ENCODE measurements at places on chromosomes 6 and 20.

- DNase-seq: no peak
Observed at GRCh38 chr20:474581-474980, 12.2 kb upstream of the TBC1D20 start.

GRCh38 chr20:44720621-44720996 lies 5.4 kb downstream of the CCN5 start:
- DNase-seq: no peak

GRCh38 chr6:43790031-43790430 lies 20.0 kb downstream of the VEGFA start:
- DNase-seq: no peak

DNA sequence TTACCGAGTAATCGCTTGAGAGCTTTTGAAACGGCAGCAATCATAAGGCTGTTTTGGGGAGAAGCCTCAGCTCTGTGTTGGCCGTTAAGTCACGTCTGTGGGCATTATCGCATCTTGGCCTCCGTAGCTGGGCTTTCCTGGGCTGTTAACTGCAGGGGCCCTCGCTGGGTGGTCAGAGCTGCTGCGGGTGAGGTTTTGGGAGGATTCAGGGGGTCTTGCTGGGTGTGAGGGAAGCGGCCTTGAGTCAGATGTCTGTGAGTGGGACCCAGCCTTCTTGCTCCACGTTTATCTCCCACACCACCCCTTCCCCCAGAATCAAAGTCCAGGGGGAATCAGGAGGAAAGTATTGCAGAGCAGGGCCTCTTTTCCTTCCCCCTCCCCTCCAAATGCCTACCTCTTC lies 3.2 kb upstream of the APCDD1L start:
- no peak for DNase-seq

DNA sequence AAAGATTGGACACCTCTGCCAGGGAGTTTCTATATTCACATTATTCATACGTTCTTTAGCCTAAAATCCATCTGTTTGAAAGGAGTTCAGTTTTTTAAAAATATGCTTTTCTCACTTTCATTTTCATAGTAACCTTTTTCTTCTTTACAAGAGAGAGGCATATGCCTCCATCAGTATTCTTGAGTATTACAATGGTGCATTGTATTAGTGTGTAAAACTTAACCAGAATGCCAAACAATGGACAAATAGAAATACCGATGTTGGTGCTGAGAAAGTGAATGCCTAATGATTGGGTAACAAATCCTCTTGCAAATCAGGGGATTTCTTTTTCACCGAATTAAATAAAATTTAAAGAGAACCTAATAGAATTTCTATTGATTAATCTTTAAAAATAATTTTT lies 163.2 kb upstream of the LAMA2 start:
- no peak for DNase-seq

GRCh38 chr6:100462706-100463629 lies 1.8 kb downstream of the SIM1 start:
- no peak for DNase-seq

GRCh38 chr20:219290-220115 lies 7.6 kb upstream of the DEFB129 start:
- no peak for DNase-seq

- DNase-seq: no peak
Observed at GRCh38 chr6:139219746-139220145, 72.1 kb downstream of the TXLNB start.

GRCh38 chr6:5492356-5492755 lies 231.0 kb downstream of the FARS2 start:
- DNase-seq: no peak

DNA sequence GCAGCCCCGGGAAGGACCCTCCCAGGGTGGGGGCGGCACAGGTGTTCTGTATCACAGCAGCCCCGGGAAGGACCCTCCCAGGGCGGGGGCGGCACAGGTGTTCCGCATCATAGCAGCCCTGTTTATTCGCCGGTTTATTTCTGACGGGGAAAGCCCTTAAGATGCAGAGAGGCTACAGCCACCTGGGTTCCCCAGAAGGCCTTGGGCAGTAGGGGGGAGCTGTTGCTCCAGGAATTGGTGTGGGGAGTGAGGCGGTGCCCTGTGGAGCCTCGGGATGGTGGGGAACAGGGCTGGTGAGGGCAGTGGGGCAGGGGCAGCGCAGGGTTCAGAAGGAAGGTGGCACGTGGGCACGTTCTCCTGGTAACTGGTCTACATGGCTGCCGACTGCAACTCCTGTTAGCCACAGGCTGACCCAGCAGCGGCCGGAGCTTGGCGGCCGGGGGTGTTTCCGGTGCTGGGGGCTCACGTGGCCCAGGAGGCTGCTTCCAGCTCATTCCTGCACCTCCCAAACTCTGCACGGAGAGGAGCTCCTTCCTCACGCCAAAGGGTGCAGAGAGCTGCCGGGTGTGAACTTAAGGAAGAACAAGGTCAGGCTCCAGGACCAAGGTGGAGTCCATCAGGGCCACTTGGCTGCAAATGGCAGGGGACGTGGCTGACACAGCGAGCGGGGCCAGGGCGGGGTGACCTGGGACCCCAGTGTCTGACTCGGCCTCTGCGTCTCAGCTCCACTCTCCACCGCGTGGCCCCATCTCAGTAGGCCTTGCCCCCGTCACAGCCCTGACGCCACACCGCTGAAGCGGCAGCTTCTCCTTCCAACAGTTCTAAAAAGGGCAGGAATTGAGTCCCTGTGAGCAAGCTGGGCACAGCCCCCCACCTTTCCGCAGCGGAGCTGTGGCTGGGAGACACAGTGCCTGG lies 13.2 kb downstream of the SLCO4A1 start:
- no peak for DNase-seq

GRCh38 chr6:112597176-112597575 lies 250.0 kb downstream of the RFPL4B start:
- no peak for DNase-seq

DNA sequence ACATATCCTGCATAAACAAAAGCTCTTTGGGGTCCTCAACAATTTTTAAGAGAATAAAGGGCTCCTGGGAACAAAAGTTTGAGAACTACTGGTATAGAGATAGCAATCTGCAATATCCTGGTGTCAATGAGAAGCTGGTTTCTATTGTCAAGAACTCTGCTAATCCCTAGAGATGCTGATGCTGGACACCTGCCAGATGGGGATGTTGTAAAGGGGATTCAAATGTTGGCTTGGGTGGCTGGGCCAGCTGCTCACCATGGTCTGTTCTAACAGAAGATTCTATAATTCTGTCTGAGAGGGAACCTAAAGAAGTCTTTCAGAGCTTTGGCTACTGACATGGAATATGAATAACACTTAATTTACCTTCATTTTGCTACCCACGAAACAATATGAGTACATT lies 137.8 kb downstream of the BTBD9 start:
- DNase-seq: no peak

- DNase-seq: no peak
Observed at GRCh38 chr6:79385893-79386292, 151.3 kb downstream of the LCA5 start.

DNA sequence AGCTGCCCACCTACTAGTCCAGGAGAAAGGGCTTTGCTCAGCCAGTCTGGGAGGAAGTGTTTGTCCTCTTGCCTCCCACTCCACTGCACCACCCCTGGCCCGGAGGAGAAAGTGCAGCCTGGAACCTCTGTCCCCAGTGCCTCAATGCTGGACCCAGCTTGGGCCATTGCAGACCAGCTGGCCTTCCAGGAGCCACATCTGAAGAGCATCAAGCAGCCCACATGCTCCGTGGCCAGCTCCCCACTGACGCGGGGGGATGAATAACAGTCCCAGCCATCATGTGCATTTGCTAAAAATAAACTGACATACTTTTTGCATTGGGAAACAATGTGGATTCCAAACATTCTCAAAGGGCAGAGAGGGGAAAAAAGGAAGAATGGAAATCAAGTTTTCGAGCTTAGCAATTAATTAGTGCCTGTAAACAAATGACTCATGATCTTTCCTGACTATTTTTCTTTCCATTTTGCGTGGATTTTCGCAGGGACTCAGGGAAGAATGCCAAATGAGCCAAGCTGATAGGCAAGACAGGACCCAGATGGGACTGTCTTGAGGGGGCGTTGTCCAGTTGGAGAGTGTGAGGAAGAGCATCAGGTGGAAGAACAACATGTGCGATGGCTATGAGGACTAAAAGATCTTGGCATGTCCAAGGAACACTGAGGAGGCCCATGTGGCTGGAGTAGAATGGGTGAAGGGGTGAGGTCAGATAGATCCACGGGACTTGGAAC lies 34.1 kb downstream of the CEBPB start:
- DNase-seq: no peak

DNA sequence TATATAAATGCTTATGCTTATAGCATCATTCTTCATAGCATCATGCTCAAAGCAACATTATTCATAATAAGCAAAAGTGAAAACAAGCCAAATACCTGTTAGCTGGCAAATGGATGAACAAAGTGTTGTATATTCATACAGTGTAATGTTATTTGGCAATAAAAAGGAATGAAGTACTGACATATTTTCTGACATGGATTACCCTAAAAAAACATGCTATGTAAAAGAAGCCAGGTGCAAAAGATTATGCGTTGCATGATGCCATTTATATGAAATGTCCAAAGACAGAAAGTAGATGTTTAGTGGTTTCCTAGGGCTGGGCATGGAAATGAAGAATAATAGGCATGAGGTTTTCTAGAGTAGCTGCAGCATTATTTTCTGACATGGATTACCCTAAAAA lies 77.1 kb downstream of the GFRA4 start:
- DNase-seq: no peak

DNA sequence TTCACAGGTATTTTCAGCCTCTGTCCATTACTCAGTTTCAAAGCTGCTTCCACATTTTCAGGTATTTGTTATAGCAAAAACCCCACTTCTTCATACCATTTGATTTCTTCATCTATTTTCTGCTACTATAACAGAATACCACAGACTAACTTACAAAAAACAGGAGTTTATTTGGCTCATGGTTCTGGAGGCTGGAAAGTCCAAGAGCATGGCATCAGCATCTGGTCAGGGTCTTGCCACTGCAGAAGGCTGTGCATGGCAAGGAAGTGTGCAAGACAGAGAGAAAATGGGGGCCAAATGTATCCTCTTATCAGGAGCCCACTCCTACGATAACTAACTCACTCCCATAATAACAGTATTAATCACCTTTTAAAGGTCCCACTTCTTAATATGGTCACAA lies 82.8 kb upstream of the FOXA2 start:
- DNase-seq: no peak
